ENCODE measurements at places on chromosomes 16 and 17.

DNA sequence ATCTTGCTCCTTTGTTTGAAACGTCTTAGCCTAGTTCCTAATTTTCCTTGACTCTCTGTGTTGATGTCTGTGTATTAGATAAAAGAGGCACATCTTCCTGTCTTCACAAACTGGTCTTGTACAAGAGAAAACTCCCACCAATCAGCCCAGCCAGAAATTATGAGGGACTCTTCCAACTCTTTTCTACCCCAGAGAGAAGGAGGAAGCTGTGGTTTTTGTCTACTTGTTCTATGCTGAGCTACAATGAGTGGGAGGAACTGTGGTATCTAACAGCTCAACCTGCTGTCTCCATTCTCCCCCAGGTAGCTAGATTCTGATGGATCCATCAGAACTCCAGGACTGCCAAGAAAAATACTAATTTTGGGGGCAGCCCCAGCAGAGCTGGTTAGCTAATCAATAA is 392.5 kb downstream of the HS3ST3B1 start:
- DNase-seq: no peak

DNA sequence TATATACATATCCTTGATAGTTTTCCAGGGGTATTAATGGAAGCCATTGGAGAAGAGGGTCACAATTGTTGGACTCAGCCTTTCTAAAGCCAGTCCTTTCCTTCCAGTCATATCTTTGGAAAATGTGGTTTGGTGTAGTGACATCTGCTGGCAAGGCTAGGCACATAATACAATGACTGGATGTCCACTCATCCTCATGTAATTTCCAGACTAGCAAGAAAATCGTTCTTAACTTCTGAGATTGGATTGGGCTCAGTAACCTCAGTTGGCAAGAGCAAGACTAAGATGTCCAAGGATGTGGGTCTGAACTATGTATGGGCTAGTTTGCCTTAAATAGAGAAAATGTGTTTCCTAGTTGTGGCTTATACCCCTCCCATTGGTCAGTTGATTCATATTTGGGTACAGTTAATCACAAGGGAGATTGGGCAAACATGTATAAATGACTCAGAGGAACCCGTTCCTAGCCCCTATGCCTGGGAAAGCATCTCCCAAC is 8.7 kb upstream of the KAT7 start:
- no peak for DNase-seq

GRCh38 chr16:28824717-28824973 is 1.8 kb downstream of the ATXN2L start:
- DNase-seq: no peak

- no peak for DNase-seq
These were observed 3.8 kb downstream of the RAB37 start for GRCh38 chr17:74740641-74741387.

GRCh38 chr16:80048250-80048649 is 447.7 kb upstream of the MAF start:
- no peak for DNase-seq

DNA sequence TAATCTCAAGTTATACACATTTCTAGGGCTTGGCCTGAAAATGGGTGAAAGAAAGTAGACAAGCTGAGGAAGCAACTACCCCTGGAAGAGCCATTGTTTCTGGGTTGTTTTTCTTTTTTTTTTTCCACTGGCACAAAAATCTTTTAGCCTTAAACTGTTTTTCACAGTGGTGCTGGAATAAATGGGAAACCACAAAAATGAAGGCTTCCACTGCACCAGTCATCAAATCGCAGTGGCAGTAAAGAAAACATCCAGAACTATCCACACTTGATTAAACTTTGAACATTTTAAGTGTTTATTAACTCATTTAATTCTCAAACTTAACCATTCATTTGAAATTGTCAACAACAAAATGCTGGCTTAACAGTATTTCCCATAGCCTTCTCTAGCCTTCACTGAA is 14.3 kb downstream of the CMTM4 start:
- DNase-seq: no peak

GRCh38 chr17:36576793-36577192 is 14.9 kb upstream of the DHRS11 start:
- DNase-seq: no peak

- DNase-seq: no peak
These were observed 17.1 kb upstream of the NAGLU start for GRCh38 chr17:42518755-42519545.

DNA sequence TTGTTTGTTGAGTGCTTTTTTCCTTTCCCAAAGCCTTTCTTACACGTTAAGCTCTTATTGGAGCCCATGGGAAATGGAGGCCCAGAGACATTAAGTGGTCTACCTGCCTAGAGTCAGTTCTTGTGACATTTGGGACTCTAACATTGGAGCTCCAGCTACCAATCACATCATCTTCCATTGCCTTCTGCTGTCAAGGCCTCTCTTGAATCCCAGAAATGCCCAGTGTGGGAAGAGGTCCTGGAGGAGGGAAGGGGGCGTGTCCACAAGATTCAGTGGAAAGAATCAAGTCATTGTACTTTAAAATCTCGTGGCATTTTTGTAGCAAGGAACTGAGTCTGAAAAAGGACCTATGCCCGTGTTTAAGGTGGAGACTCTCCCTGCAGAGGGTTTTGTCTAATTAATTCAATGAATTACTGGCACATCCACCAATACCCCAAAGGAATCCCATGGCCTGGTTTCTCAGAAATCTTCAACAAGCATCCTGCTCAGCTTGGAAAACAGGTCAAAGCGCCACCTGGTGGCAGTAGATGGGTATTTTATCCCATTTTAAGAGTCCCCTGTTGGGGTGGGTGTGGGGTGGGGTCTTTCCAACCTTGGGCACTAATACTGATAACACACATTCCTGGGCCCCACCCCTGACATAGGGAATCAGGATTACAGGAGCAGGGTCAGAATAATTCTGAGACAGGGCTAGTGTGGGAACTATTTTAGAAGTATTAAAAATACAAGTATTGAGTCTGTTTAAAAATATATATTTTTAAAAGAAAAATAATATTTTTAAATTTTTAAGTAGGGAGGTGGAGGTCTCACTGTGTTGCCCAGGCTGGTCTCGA is 24.6 kb downstream of the GPT2 start:
- peak; percentile 19 for DNase-seq

- no peak for DNase-seq
These were observed 92.2 kb upstream of the CDH11 start for GRCh38 chr16:65213866-65214595.

DNA sequence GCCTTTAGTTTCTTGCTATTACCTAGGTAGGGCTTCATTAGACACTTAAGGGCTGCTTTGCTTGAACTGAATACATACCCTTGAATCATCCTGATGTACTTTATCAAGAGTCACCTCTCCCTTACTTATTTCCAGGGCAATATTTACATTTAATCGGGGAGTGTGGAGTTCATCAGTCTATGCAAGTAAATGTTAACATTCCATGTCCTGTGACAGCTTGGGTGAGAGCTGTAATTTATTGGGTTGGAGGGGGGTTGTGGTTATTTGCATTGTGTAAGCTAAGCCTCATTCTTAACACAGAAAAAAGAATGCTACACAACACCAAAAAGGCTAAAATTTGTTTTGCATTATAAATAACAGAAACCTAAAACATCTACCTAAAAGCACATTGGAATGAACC is 16.7 kb downstream of the KCNJ16 start:
- no peak for DNase-seq

- no peak for DNase-seq
These were observed 1.8 kb downstream of the HOXB7 start for GRCh38 chr17:48609033-48609432.

DNA sequence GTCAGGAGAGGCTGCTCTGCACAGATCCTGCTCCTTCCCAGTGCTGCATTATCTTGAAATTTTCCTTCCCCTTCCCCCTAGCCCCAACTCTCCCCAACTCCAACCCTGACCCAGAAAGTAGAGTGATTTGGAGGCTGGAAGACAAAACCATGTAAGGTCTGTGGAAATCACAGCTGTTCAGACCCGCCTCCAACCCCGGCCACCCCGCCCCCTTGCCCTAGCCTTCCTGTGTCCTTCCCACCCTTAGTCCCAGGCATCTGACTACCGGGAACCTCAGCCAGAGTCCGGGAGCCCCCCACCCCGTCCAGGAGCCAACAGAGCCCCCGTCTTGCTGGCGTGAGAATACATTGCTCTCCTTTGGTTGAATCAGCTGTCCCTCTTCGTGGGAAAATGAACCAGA is at the start of gene AOC3:
AOC3 (plus strand) TSS at position 246 of the 400 bp plus-strand sequence; CDS start at position 391, 145 bp downstream.
- DNase-seq: no peak

GRCh38 chr17:67098006-67098405 is 53.7 kb downstream of the CACNG1 start:
- no peak for DNase-seq

- no peak for DNase-seq
These were observed 139.3 kb downstream of the CDH11 start for GRCh38 chr16:64982581-64982980.

DNA sequence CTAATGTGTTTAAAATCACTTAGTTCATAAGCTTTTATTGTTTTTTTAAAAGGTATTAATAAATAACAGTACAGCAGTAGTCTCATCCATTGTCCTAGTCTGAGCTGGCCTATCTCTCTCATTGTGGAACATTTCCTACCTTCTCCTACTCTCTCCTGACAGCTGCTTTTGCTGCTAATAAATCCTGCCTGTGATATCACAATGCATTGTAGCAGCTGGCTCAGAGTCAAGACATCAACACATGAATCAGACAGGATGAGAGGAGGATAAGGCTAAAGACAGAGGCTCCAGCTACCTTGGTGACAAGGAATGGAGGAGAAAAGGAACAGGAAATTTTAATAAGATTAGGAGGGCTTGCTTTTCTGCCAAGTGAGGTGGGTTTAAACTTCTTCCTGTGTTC is 626.1 kb downstream of the HS3ST4 start:
- no peak for DNase-seq

DNA sequence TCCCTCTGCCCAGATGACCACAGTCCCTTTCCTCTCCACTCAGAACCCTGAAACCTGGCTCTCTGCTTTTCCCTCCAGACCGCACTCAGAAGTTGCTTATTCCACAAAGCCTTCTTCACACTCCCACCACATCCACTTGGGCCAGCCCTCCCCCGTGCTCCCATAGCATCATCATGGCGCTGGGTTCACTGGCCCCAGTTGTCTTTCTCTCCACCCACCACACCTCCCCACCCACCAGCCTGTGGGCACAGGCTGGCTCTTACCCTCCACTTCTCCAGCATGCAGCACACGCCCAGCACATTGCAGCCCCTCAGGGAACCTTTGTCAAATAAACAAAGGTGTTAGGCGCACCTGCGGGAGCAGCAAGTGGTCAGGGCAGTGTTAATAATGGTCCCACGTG is 130.0 kb downstream of the KATNIP start:
- DNase-seq: no peak

GRCh38 chr17:60695960-60696359 is 18.3 kb downstream of the BCAS3 start:
- no peak for DNase-seq

DNA sequence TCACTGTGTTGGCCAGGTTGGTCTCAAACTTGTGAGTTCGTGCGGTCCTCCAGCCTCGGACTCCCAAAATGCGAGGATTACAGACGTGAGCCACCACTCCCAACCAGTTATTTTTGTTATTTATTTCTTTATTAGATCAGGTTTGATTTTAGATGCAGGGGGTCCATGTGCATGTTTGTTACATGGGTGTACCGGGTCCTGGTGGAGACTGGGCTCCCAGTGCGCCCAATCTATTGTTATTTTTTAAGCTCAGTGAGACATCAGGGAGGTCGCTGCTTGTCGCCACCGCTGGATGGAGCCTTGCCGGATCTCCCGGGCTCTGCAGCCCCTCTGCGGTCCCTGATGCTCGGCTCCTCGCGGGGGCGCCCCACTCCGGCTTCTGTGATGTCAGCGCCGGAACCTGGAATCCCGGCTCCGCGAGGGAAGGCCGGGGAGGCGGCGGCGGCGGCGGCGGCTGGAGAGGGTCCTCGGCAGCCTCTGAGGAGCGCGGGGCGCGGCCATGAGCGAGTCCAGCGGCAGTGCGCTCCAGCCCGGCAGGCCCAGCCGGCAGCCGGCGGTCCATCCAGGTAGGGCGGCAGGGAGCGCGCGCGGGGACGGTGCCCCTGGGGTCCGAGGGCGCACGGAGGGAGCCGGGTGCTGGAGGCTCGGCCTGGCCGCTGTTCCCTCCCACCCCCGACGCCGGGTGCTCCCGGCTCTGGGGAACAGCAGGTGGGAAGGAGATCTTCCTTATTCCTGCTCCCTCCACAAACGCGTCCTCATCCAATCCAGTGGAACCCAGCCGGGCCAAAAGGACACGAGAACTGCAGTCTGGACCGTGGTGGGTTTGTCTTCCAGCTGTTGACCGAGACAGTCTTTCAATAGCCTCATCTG is at the start of gene TMC7:
TMC7 (plus strand) TSS at position 370 of the 870 bp plus-strand sequence; CDS start at position 500, 130 bp downstream.
- peak; percentile 88 for DNase-seq

GRCh38 chr16:79768276-79768970 is 167.9 kb upstream of the MAF start:
- peak; percentile 5 for DNase-seq

All from hypothalamus (tissue), 51 donors.